Activated CD8-positive, alpha-beta T cell treated with anti-CD3 and anti-CD28 coated beads for 36 hours (primary cell): ENCODE measurements at places on chromosomes 5 and 9. TPM values are rescaled to one million over a fixed set of nuclear protein-coding genes. Genes with fewer than 3 reads are reported as not detected.

DNA sequence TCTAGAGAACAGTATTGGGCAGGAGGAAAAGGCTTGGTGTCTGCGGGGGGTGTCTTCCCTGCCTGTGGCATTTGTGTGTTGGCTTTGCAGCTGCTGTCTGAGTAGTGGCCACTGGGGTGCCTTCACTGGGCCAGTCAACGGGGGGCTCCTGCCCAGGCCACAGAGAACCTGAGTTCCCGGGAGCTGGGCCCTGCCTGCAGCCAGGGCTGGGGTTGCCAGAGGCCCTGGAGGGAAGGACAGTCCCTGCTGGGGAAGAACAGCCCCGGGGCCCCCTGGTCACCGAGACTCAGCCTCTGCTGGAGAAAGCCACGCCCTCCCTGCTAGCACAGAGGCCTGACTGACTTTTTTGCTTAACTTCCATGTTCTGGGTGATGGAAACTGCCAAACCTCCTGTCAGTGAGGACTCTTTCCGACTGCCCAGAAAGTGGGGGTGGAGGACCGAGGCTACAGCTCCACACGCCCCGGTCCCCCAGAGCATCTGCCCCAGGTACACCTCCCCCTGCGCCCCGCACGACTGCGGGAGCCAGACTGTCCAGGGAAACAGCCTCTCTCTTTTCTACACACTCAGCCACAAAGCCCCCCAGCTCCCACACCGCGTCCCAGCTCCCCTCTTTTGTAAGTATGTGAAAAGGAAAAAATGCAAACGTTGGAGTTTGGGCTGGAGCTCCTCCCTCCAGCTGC is 133.4 kb downstream of the DAB2IP start:
- no peak for DNase-seq

Gene GNA14
- total RNA-seq, result not detected

Gene DMGDH
- 0.45 TPM for total RNA-seq

DNA sequence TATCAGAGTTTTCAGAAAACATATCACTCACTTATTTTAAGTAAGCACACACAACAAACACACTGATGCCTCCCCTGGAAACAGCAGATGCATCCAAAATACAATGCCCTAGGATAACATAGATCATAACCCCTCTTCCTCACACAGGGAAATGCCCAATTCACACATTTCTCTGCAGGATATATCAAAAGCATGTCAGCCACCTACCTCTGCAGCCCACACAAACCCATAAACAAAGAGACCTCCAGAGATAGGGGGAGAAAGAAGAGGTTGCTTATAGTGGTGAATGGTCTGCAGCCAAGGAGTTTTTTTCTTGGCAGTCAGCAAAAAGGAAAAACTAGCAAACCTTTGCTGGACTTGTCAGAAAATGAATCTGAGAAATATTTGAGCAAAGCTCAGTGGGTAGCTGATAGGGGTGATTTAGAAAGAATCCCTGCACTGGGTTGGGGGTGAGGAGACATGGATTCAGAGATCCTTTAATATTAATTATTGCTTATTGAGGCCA is 36.1 kb downstream of the ABLIM3 start:
- DNase-seq, result no peak

Gene CCNO
- total RNA-seq, result not detected

Gene PPP3R2
- not detected for total RNA-seq

DNA sequence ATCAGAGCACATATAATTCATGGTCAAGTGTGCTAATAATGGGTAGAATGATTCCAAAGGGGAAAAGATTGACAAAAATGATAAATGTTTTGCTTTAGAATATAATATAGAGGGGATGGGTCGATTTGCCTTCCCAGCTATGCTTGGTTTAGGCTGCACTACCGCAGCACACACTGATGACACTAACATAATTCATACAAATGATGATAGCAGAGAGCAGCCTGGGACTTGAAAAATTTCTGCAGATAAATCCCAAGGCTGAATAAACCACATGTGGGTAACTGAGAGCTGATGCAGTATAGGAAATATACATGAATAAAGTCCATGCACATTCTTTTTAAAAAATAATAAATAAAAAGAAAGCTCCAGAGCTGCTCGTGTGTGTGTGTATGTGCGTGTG is 54.5 kb downstream of the EFNA5 start:
- no peak for DNase-seq

DNA sequence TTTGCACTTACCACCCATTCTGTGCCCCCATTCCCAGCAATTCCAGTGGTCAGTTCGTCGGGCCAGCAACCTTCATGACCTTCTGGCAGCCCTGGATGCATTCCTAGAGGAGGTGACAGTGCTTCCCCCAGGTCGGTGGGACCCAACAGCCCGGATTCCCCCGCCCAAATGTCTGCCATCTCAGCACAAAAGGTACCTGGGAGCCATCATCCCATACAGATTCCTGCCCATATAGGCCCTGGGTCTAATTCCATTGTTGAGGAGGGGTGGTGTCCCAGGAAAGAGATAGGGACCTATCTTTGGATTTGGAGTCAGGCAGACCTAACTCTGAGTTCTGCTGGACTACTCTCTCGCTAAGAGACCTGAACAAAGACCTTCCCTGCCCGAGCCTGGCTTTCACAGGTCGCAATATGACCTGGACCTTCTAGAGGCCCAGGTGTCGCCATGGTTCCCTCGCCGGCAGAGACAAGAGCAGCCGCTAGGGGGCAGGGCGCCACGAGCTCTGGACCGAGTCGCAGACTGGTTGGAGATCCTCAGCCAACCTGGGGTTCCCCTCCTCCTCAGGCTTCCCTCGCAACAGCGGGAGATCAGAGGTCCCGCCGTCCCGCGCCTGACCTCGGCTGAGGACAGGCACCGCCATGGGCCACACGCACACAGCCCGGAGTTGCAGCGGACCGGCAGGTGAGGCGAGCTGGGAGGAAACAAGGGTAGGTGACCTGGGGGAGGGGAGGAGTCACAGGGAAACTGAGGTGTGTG is 3.1 kb downstream of the SLC4A9 start:
- peak; percentile 91 for DNase-seq

Gene SPATA31A3
- total RNA-seq, result not detected

GRCh38 chr5:1762883-1763547 is 36.6 kb downstream of the MRPL36 start:
- DNase-seq, result no peak

DNA sequence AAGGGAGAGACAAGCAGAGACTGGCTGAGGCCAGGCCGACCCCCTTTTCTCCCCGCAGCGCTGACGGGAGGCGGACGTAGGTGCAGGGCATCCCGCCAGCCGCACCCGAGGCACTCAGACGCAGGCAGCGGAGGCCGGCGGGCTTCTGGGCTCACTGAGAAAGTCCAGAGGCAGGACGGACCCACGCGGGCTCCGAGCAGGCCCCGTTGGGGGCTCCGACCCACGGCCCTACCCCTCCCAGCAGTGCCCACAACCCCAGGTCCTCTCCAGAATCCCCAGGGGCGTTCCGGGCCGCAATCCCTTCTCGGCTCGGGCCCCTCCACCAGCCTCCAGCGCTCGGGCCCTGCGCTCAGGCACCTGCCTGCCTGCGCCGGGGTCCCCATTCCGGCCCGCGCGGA is 543 bp downstream of the MTMR12 start:
- DNase-seq, result peak; percentile 64

GRCh38 chr9:136960212-136960937 is 8.3 kb downstream of the LCN12 start:
- no peak for DNase-seq

DNA sequence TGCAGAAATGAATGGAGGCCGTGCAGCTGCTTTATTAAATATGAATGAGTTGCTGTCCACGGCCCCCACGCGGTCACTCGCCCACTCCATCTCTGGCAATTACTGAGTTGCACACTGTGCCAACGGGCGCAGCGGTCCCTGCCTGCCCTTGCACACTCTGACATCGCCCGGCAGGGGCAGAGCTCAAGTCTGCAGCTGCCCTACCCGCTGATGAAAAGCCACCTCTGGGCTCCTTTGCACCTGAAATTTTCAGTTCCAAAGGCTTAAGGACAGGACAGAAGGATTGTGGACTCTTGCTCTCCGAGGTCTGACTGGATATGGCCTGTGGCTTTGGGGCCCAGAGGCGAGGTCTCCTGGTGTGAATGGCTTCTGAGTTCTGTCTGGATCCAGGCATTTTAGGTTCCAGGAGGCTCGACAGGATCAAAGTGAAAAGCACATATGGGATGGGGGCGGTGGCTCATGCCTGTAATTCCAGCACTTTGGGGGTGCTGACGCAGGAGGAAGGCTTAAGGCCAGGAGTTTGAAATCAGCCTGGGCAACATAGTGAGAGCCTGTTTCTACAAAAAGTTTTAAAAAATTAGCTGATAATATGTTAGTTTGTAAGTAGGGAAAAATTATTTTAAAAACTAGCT is 201.8 kb downstream of the PAX5 start:
- no peak for DNase-seq

Gene GFI1B
- total RNA-seq, result not detected

- no peak for DNase-seq
These were observed 295.6 kb downstream of the KIF4B start for GRCh38 chr5:155309021-155309746.

Gene GRIN3A
- not detected for total RNA-seq

GRCh38 chr9:99743455-99743854 is 78.2 kb upstream of the NR4A3 start:
- no peak for DNase-seq

- no peak for DNase-seq
These were observed 107.5 kb downstream of the NDFIP1 start for GRCh38 chr5:142215915-142216681.

DNA sequence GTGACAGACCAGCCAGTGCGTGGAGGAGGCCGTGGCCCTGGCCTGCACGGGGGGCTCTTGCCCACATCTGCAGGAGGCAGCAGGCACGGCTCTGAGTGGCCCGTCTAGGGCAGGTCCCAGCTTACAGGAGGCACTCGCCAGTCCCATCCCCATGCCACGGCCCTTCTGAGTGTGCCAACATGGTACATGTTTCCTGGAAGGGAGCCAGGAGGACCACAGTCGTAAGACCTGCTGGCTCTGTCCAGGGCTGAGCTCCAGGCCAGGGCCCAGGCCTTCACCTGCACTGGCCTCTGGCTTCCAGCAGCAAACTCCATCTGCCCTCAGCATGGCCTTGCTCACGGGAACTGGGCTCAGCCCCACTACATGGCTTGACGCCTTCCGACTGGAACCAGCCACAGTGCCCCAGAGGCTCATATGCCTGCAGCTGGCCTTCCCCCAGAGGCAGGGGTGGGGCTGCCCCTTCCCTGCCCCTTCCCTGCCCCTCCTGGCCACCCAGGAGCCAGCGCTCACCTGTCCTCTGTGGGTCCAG is 3.8 kb downstream of the NKD2 start:
- no peak for DNase-seq

Gene NTNG2
- 2.4 TPM for total RNA-seq

- no peak for DNase-seq
These were observed 28.0 kb upstream of the POMT1 start for GRCh38 chr9:131474711-131475110.

Gene CTXN3
- not detected for total RNA-seq

DNA sequence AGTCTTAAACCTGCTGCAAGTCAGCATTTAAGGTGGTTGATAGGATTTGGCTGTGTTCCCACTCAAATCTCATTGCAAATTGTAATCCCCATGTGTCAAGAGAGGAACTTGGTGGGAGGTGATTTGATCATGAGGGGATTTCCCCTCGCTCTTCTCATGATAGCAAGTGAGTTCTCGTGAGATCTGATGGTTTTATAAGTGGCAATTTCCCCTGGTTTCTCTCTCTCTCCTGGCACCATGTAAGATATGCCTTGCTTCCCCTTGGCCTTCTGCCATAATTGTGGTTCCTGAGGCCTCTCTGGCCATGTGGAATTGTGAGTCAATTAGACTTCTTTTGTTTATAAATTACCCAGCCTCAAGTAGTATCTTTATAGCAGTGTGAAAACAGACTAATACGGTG is 84.3 kb upstream of the SMC2 start:
- peak; percentile 5 for DNase-seq

Gene JAKMIP2
- 2.6 TPM for total RNA-seq

- DNase-seq, result peak; percentile 1
These were observed 2125.8 kb upstream of the WWC1 start for GRCh38 chr5:166165596-166165995.
